RWPE1 (cell line): ENCODE measurements at places on chromosomes 6 and 20.

DNA sequence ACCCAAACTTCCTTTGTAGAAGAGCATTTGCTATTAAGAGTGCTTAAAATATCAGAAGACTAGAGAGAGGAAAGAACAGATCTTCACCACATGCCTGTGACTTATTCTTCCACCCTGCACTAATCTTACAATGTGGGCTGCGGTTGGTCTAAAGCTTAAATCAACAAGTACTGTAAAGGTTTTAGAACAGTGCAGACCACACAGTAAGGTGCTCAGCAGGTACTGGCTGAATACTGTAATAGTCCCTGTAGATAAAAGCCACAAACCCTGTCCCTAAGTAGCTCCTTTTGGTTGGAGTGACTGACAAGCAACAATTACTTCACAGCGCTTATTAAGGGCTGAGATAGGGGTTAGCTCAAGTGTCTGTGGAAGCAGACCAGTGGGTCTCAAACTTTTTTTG is 972 bp upstream of the PHF3 start:
- no peak for DNase-seq

DNA sequence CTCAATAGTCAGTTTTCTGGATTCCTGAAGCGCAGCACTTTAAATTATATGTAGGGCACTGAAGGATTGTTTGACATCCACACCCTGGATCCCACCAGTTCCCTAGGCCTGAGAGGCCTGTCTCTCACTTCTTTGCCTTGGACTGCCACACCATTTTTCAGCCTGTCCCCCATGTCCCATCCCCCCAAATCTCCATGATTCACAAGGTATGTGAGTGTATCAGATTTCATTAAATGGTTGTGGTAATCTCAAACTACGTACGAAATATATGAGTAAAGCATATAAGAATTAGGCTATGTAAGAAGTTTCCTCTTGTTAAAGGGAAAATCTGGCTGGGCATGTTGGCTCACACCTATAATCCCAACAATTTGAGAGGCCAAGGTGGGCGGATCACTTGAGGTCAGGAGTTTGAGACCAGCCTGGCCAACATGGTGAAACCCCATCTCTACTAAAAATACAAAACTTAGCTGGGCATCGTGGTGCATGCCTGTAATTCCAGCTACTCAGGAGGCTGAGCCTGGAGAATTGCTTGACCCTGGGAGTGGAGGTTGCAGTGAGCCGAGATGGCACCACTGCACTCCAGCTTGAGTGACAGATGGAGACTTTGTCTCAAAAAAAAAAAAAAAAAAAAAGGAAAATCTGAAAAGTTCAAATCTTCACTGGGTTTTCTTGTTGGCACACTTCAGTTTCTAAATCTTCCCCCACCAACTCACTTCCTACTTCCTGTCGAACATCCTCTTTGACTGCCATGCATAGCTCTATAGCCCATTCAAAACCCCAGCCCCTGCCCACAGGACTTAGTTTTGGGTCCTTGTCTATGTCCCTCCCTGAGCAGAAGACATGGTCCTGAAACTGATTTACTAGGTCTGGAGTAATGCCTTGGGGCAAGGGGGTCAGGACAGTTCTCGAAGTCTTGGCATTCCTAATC is 97.3 kb upstream of the SHLD1 start:
- peak; percentile 83 for DNase-seq

DNA sequence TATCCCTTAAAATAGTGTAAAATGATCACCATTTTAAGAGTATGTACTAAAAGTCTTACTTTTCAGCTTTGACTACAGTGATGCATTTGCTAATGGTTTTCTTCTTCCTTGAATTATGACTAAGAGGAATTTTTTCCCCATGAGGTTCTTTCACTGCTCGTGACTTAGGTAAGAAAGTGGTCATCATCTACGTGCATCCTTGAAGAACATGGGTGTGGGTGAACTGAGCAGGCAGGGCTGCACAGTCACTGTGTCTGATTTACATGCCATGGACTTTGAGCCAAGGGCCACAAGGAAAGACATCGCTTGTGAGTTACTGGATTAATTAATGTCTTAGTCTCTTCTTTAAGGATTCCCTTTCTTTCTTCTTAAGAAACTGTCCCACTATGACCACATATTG is 33.3 kb downstream of the NQO2 start:
- no peak for DNase-seq

DNA sequence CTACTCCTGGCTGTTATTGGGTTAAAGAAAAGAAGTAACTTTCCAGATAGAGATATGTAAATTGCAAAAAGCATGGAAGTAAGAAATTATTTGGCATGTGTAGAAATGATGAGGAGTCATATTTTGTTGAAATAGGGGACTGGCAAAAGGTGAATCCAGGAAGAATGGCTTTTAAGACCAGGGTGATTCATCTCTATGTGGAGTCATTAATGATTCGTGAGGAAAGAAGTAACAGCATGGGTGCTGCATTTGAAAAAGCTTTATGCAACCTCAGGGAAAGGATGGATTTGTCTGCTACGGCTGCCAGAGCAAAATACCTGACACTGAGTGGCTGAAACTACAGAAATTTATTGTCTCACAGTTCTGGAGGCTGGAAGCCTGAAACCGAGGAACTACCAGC is 14.8 kb upstream of the SYNE1 start:
- no peak for DNase-seq

DNA sequence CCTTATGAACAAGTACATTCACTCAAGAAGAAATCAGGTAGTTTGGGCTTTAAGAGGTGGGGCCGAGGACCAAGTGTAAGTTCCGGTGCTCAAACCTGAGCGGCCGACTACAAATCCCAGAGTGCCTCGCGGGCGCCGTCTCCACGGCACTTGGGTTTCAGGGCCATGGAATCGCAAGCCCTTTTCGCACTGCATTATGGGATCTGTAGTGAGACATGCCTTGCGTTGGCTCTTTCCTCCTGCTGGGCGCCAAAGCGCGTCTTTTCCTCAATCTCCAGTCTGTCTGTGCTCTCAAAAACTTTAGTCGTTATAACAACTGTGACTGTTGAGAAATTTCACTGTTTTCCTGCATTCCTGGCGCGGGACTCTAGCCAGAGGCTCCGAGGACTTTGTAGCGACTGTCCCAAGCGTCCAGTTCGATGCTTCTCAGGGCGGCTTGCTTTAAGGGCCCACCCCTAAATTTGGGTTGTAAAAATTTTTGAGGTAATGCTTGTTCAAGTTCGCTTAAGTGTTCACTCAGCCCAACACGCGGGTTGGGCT is 408 bp upstream of the FBXO9 start:
- DNase-seq = peak; percentile 92
